Endothelial cell of umbilical vein (primary cell): ENCODE measurements at places on chromosomes 1 and 21. TPM values are rescaled to one million over a fixed set of nuclear protein-coding genes. Genes with fewer than 3 reads are reported as not detected.

MARK1 gene
- total RNA-seq, result 5.5 and 6.0 TPM in 2 replicates

COL6A1 gene
- 26.8 and 30.1 TPM in 2 replicates for total RNA-seq

ARF1 gene
- 488 and 499 TPM in 2 replicates for total RNA-seq

NOTCH2NLA gene
- 18.0 and 22.0 TPM in 2 replicates for total RNA-seq

SELENBP1 gene
- total RNA-seq, result 12.4 and 18.0 TPM in 2 replicates

DSCAM gene
- not detected in 2 replicates for total RNA-seq

OR2T33 gene
- not detected in 2 replicates for total RNA-seq

HEYL gene
- total RNA-seq, result not detected in 2 replicates

IFNAR2 gene
- total RNA-seq, result 37.0 and 42.1 TPM in 2 replicates

BTBD8 gene
- 1.5 and 1.7 TPM in 2 replicates for total RNA-seq

NHLH1 gene
- 0.16 and 0.46 TPM in 2 replicates for total RNA-seq
